MCF 10A (cell line): ENCODE measurements at places on chromosomes 12 and 14. TPM values are rescaled to one million over a fixed set of nuclear protein-coding genes. Genes with fewer than 3 reads are reported as not detected.
A peak's percentile ranks its signal among the peaks of the same experiment; 100 is the strongest.

The POTEG gene
- total RNA-seq: not detected in 2 replicates

The CLEC6A gene
- not detected in 2 replicates for total RNA-seq

GRCh38 chr12:115983226-115983798 is 294.2 kb downstream of the MED13L start:
- DNase-seq: peak; percentile 17

DNA sequence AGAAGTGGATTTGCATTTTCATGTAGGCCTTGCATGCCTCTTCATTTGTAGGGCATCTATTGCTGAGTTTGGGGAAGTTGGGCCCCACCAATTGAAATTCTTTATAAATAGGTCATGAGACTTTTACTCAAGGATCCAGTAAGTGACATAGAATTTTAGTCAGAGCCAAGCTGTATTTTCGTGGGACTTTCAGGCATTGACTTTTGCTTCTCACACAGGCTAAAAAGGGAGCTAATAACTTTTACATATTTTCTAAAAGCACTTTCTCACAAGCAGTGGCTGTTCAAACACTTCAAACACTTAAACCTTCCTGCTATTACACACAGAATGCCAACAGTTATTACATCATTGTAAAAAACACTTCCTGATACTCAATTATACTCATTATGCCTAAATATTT is 260.5 kb downstream of the MSRB3 start:
- no peak for DNase-seq

- DNase-seq: no peak
Measured at GRCh38 chr12:88756153-88756552, 175.9 kb upstream of the KITLG start.

- no peak for DNase-seq
Measured at GRCh38 chr12:116959845-116960514, 49.2 kb downstream of the FBXW8 start.

- no peak for DNase-seq
Measured at GRCh38 chr12:56995201-56995929, 11.0 kb downstream of the ZBTB39 start.
